ENCODE measurements at places on chromosomes 1 and 21. TPM values are rescaled to one million over a fixed set of nuclear protein-coding genes. Genes with fewer than 3 reads are reported as not detected.

Gene SH3BGR
- polyA plus RNA-seq: 4.3 TPM

Gene NR1I3
- 3.6 TPM for polyA plus RNA-seq

Gene TMEM69
- polyA plus RNA-seq: 55.3 TPM

Gene DMRTA2
- polyA plus RNA-seq: not detected

Gene RHCE
- 0.83 TPM for polyA plus RNA-seq

Gene CRYAA
- polyA plus RNA-seq: 0.22 TPM

Gene RIPPLY3
- 3.1 TPM for polyA plus RNA-seq

Gene TRIM46
- 4.4 TPM for polyA plus RNA-seq

- peak; percentile 58 for DNase-seq
These were observed 60.8 kb downstream of the FASLG start for GRCh38 chr1:172719694-172720138.

DNA sequence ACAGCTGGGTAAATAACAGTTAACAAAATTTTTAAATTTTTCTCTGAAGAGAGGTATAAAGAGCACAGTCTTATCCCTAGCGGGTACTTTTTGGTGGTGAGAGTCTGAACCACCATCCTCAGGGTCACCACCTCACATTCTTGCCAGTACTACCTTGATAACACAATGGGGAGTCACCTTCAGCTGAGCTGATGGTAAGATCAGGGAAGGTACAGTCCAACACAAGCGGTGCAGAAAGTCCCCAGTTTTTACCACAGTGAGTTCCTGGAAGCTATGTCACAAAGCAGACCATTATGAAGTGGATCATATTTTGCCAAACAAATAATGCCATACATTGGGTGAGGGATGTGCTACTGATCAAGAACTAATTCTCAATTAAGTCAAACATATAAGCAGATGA, 176.9 kb downstream of the FASLG start:
- DNase-seq: no peak

DNA sequence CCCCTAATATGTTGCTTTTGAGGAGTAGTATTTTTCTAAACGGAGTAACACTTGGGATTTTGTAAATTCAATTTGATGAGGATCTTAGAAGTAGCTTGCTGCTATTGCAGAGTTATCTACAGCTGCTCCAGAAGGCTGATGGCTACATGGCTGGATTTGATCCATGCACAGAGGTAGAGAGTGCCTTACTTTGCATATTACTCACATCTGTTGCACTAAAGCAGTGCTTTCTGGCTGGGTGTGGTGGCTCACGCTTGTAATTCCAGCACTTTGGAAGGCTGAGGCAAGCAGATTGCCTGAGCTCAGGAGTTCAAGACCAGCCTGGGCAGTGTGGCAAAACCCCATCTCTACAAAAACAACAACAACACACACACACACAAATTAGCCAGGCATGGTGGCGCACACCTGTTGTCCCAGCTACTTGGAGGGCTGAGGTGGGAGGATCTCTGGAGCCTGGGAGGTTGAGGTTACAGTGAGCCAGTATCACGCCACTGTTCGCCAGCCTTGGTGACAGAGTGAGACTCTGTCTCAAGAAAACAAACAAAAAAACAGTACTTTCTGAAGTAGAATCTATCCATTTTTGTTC, 24.6 kb downstream of the RALGPS2 start:
- DNase-seq: no peak

- DNase-seq: no peak
These were observed 17.0 kb downstream of the C1orf198 start for GRCh38 chr1:230851291-230851691.

DNA sequence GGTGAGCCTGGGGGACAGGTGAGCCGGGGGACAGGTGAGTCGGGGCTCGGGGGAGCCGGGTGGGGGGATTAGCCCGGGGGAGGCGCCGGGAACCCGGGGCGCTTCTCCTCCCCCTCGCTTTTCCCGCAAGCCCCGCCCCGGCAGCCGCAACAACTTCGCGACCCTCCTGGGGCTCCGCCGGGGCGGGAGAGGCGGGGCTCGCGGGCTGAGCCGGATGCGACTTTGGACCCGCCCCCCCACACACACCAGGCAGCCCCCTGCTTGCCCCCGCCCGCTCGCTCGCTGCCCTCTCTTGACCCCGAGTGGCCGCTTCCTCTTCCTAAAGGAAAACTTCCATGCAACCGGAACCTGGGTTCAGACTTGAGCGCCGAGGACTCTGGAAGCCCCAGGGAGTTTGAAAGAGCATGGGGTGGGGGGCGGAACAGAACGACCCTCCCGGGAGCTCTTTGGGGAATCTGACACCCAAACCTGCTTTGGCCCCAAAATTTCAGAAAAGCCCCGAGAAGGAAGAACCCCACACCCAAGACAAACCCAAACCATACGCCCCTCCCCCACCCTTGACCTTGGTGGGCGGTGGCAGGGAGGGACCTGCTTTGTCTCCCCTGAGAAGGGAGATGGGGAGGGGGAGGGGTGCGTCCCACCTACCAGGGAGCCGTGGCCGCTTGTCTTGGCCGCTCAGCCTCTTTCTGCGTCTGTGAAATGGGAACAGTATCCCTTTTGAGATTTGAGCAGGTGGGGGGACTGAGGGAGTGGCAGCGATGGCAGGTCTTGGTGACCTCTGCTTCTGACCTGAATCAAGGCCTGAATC, 550 bp downstream of the ARHGEF16 start:
- no peak for DNase-seq

DNA sequence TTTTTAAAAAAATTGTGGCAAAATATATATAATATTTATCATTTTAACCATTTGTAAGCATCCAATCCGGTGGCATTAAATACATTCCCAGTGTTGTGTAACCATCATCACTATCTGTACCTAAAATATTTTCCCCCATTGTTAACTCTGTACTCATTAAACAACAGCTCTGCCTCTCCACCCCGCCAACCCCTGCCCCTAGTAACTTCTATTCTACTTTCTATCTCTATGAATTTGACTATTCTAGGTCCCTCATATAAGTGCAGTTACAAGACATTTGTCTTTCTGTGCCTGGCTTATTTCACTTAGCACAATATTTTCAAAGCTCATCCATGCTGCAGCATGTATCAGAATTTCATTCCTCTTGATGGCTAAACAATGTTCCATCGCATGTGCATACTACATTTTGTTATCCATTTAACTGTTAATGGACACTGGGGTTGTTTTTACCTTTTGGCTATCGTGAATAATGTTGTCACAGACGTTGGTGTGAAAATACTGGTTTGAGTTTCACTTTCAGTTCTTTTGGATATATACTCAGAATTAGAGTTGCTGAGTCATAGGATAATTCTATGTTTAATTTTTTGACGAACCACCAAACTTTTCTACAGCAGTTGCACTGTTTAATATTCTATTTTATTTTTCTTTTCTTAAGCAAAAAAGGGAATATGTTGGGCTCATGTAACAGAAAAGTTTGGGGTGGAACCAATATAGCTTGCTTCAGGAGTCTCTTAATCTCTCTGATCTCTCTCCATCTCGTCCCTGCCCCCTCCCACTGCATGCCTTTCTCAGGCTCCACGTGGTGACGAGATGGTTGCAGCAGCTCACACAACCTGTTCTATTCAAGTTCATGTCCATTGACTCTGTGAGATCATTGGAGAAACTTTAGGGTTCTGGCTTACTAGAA, 25.2 kb upstream of the RCAN1 start:
- DNase-seq: no peak

DNA sequence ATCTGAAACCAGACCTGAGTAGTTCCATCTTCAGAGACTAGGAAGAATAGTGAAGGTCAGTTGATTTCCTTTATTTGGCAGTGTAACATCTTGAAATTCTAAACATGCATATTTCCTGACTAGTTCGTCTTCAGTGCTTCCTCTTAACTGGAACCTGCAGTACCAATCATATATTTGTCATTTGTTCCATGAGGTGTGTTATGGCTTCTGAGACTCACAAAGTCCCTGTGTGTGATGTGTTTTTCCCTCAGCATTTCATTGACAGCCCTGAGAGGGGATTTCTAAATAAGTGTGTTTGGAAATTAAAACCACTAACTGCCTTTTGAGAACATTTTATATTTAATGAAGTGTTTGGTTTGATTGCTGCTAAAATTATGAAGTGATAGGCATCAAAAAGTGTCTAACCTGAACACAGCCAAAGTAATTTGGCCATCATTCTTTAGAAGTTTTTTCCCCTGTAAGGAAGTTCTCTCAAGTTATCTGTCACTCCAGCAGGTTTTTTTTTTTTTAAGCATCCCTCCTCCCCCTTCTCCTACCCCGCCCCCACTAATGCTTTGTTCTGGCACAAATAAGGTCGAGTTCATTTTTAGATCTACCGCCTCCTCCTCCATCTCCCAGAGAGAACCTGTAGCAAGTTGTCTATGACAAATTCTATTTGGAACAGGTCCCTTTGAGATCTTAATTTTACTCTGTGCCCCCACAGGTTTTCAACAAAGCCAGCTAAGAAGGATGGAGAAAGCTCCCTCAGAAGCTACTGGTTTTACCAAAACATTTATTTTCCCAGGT, 61.4 kb downstream of the TMEM200B start:
- DNase-seq: no peak

GRCh38 chr1:66370462-66370971, 163.4 kb upstream of the SGIP1 start:
- no peak for DNase-seq

- no peak for DNase-seq
These were observed 305.8 kb upstream of the ZP4 start for GRCh38 chr1:238196516-238196915.

DNA sequence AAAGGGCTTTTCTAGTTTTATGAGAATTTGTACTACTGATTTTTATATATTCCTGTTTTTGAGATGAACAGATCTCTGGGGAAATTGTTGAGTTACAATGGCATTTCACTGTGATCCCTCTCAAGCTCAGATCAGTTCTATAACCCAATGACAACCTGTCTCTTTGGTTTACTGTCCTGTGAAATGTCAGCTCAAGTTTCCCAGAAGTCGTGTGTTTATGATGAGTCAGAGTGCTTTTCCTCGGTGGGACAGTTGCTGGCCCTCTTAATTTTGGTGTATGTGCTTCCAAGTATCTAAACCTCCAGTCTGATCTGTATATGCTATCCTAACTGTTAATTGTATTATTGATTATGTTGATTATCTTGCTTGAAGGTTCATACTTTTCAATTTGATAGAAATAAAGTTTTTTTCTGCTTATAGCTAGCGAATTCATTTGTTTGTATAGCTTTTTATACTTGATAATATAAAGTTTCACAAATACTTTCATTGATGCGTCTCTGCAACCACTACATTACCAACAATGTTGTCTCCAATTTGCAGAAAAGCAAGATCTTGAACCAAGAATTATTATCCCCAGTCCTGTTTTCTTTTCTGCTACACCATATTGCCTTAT, 77.5 kb upstream of the DNAJC6 start:
- DNase-seq: no peak

DNA sequence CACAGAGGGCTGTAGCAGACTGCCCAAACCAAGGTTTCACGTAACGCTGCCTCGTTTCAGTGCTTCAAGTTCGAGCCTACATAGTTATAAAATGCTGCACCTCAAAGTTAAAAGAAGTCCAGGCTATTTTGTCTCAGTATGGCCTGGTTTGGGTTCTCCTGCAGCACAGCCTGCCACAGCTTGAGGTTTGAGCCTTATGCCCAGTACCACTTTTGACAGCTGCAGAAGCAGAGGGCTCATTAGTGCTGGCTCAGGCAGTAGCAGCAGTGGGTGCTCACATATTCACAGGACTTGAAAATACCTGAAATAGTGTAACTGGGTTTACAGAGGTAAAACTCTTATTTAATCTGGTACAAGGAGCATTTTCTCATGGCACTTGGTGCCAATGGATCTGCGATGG, 15.3 kb downstream of the SPATA46 start:
- DNase-seq: no peak

- DNase-seq: no peak
These were observed 53.5 kb downstream of the S1PR1 start for GRCh38 chr1:101290119-101290921.

GRCh38 chr1:219837274-219837993, 90.9 kb downstream of the SLC30A10 start:
- peak; percentile 64 for DNase-seq

GRCh38 chr1:152577168-152577567, 3.1 kb downstream of the LCE3D start:
- no peak for DNase-seq

GRCh38 chr1:229148041-229148671, 122.8 kb upstream of the RAB4A start:
- peak; percentile 70 for DNase-seq

DNA sequence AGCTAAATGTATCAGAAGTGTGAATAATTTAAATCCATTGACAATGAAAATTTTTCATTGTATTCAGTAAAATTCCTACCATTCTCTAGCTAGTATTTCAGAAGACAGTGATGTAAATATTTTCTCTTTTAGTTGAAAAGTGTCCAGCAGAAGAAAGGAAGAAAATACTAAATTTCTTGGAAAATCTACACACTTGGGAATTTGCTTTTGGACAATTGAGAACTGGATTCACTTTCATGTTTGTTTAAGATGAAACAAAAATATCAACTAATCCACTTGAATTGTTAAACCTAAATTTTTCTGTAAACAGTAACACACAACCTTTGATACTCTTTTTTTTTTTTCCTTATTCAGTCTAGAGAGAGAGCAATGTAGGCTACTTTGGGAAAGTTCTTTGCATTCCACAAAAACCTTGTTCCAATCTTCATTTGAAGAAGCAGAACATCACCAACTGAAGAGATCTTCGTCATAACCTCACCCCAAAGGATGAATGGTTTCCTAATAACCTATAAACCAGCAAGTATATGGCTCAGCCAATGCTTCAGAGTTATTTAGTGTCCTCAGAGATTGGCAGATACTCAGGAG, 155.1 kb upstream of the GORAB start:
- no peak for DNase-seq

DNA sequence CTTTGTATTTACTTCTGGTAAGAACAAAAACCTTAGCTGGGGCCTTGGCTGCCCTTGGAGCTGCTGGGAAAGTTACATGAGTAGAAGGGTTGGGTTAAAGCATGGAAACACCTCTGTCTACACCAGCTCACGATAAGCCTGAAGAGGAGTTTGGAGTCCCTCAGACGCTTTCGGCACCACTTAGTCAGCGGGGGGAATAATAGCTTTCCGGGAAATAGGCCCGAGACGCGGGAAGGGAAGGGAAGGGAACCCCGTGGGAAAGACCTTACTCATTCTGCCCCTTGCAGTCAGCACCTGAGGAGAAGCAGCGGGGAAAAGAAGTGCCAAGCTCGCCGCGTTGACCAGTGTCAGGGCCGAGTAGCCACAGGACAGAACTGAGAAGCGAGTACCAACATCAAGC, 66.4 kb upstream of the PDE9A start:
- DNase-seq: no peak

- DNase-seq: no peak
These were observed 898 bp downstream of the LDLRAP1 start for GRCh38 chr1:25544243-25544764.

GRCh38 chr1:99621340-99621901, 24.5 kb upstream of the PALMD start:
- no peak for DNase-seq

DNA sequence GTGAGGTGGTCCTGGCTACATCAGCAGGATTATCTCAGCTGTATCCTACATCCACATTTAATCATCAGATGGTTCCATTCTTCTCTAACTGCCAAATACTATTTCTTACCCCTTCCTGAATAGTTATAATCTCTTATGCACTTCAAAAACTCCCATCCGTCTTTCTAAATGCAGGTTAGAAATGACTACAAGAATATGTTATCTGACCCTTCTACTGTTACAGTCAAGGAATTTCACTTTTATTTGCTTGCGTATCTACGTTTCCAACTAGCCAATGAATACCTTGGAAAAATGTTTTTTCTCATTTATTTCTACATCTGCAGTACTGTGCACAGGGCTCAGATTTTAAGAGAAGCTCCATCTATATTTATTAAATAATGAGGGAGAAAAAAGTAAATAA, 709.9 kb downstream of the KCNT2 start:
- no peak for DNase-seq

GRCh38 chr1:107110326-107110725, 30.5 kb upstream of the NTNG1 start:
- no peak for DNase-seq

- DNase-seq: no peak
These were observed 535.8 kb upstream of the ADGRL2 start for GRCh38 chr1:81264976-81265375.
